ENCODE measurements at places on chromosomes 4 and X.

DNA sequence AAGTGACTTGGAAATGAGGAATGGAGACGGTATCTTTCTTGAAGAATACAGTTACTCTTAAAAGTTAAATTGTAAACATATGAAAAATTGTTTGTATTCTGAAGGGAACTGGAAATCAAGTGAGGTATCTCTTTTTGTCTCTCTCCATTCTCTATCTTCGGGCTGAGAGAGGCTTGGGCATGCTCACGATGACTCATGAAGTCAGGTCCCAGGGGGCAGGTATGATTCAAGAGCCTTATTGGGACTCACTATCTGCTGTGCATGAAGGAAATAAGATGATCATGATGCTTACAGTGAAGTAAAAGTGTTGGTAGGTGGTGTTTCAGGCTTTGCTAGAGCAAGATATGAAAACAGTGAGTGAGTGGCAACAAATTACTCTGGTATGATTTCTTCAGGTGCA, 200.4 kb upstream of the PITX2 start:
- DNase-seq = no peak

DNA sequence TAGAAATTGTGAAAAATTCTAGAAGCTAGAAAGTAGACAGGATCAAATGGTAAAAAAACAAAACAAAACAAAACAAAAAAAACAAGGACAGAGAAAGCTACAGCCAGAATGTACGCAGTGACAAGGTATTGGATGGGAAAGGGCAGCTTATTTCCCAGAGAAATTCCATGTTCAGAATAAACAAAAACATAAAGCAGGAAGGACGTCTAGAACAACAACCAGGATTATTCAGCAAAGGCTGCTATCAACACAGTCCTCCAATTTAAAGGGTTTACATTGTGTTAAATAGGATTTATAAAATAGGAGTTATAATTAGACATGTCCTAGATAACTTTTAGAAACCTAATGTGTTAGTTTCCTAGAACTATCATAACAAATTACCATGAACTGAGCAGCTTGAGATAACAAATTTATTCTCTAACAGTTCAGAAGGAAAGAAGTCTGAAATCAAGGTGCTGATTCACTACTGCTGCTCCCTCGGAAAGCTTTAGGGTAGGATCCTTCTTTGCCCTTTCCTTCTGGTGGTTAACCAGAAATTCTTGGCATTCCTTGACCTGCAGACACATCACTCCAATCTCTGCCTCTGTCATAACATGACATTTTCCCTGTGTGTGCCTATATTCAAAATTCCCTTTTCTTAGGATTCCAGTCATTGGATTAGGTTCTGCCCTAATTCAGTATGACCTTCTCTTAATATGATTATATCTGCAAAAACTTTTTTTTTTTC, 175.6 kb downstream of the SNCA start:
- no peak for DNase-seq

- no peak for DNase-seq
Measured at GRCh38 chrX:733961-734360, 103.4 kb downstream of the SHOX start.

GRCh38 chr4:98688411-98689290, 30.2 kb upstream of the TSPAN5 start:
- DNase-seq = no peak

DNA sequence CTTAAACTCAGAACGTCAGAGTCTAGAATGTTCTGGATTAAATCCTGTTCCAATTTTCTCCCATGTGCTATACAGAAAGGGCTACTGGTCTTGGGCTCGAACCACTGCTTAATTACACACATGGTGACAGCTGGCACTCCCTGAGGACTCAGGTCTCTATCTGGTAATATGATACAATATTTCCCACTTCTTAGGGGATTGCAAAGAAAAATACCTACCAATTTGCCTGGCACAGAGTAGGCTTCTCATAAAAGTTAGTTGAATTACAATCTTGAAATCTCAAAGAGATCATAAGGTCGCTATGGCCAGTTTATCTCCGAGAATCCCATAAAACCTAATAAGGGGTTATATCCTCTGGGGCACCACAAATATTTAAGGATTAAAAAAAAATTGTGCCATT, 8.6 kb downstream of the GPM6B start:
- DNase-seq = no peak

- DNase-seq = no peak
Measured at GRCh38 chr4:76308548-76308947, 2.0 kb downstream of the STBD1 start.

DNA sequence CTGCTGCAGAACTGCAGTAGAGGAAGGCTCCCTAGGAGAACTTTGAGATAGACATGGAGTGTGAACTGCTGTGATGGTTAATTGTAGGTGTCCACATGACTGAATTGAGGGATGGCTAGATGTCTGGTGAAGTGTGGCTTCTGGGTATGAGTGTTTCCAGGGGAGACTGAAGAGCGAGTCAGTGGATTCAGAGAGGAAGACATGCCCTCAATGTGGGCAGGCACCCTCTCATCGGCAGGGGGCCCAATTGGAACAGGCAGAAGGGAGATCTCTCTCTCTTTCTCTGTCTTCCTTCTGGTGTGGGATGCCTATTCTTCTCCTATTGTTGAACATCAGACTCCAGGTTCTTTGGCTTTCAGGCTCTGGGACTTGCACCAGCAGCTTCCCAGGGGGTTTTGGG, 304.7 kb upstream of the GATB start:
- DNase-seq = no peak

DNA sequence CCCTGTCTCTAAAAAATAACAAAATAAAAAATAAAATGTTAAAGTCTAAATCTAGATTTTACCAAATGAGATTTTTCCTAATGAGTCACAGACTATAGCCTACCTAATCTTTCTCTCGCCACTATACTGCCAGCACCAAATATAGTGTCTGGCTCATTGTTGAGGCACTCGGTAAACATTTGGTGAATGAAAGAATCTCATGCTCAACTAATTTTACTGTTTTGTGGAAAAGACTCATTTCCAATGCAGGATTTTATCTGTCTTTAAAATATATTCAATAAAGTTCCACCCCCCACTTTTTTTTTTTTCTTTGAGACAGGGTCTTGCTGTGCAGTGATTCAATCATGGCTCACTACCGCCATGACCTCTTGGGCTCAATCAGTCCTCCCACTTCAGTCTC, 71.5 kb downstream of the PLS3 start:
- DNase-seq = no peak

- DNase-seq = no peak
Measured at GRCh38 chr4:6668391-6668790, 25.3 kb upstream of the S100P start.

- no peak for DNase-seq
Measured at GRCh38 chr4:107333518-107333917, 297.4 kb upstream of the DKK2 start.

DNA sequence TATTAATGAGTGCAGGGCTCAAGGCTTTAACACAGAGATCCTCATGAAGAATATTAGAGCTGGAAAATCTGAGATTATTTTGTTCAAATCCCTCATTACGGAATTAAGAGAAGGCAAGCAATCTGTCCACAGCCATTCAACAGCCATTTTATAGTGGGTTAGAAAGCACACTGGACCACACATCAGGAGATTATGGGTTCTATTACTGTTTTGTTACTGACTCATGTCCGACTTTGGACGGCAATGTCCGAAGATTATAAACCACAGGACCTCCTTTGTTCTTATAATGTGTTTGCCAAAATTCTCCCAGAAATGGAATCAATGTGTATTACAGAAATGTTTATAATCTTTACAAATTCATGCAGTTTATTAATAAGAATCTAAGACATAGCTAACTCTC, 8.1 kb downstream of the LAMTOR3 start:
- DNase-seq = no peak

- no peak for DNase-seq
Measured at GRCh38 chrX:38277136-38277535, 50.2 kb downstream of the RPGR start.

GRCh38 chrX:107626916-107627315, 1.4 kb upstream of the PRPS1 start:
- no peak for DNase-seq

- DNase-seq = no peak
Measured at GRCh38 chrX:45771114-45771513, 570.4 kb upstream of the DIPK2B start.

GRCh38 chr4:127113844-127114362, 518.9 kb upstream of the INTU start:
- DNase-seq = no peak

DNA sequence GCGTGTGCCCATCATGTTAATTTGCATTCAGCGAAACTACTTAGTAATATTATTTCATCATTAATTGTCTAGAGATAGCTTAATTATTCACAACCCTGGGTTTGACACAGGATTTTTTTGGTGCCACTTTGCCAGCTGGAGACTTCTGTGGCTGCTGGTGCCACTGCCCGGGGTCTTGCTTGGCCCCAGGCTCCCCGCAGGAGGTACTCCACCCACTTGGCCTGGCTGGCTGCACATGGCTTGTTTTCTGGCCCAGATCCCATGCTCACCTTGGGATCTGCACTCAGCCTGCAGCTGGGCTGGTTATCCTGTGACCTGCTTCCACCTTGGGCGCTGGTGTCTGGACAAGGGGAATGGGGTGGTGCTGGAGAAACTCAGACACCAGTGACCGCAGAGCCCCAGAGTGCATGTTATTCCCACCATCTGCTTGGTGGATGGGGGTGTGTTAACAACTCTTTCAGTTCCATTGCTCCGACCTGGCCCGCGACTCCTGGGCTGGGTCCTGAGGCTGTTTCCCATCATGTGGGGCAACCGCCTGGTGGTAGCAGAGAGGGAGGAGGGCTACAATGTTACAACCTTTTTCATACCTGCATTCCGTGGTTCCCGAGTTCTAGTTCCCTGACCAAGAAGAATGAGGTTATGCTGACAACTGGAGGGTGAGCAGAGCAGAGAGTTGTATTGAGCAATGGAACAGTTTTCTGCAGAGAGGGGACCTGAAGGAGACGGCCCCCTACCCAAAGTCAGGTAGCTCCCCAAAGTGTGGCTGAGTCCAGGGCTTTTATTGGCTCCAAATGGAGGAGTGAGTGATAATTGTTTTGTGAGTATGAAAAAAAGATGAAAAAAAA, 1950.0 kb upstream of the IGFBP7 start:
- DNase-seq = no peak

- DNase-seq = no peak
Measured at GRCh38 chr4:853416-853781, 27.5 kb upstream of the CPLX1 start.

DNA sequence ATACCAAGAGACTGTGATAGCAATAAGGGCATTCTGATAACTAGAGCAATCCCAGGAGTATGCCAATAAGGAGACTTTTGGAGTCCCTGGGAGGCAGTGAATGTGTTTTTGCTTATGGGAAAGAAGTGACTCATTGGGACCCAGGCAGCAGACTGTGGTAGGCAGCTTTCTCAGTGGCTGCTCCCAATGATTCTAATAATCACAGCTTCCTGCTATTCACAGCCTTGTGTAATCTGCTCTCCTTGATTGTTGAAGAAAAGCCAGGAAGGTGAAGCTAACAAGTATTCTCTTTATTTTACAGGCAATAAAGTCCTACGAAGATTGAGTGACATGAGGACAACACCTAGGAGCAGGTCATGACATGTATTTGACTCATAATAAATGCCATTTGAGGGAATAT, 70.3 kb upstream of the DDX60 start:
- no peak for DNase-seq

GRCh38 chrX:83333813-83334212, 174.3 kb upstream of the POU3F4 start:
- no peak for DNase-seq

DNA sequence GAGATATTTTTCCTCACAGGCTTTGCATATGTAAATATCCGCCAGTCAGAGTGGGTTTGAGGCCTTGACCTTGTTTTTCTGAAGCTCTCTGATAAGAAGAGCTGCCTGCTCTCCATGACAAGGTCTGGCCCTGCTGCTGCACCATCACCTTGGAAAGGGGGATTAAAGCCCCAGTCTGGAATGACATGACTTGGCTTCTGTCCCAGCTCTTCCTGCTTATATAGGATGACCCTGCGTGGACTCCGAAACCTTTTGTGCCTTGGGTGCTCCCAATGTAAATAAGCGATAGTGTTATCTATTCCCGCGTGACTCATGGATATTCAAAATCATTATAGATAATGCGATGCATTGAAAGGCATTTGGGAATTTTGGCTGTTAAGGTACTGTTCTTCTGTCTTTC, 139.3 kb downstream of the BMPR1B start:
- DNase-seq = no peak

DNA sequence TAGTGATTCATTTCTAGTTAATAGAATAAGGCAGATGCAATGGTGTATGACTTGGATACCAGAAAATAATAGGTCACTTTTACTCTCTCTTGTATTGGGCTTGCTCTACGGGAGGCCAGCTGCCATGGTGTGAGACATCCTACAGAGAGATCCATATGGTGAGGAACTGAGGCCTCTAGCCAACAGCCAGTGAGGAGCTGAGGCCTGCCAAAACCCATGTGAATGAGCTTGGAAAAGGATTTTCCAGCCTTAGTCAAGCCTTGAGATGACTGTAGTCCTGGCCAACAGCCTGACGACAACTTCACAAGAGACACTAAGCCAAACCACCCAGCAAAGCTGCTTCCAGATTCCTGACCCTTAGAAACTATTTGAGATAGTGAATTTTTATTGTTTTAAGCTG, 1300.2 kb downstream of the RAPGEF2 start:
- DNase-seq = no peak

DNA sequence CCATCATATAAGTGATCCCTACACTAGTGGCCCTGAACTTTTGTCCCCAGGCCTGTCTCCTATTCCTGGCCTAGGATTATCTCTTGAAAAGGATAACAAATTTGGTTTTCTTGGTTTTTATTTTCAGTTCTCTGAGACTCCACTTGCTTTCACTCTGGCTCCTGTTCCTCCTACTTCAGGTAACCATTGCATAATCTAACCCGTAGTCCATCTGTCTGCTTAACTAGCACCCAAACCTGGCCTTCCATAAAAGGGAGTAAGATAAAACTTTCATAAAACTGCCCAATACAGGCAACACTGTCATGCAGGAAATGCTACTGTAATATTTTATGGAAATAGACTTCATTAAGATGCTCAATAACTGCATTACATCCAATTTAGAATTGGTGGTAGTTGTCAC, 52.1 kb upstream of the RAP1GDS1 start:
- no peak for DNase-seq

- DNase-seq = no peak
Measured at GRCh38 chrX:136457303-136457917, 30.3 kb upstream of the BRS3 start.

DNA sequence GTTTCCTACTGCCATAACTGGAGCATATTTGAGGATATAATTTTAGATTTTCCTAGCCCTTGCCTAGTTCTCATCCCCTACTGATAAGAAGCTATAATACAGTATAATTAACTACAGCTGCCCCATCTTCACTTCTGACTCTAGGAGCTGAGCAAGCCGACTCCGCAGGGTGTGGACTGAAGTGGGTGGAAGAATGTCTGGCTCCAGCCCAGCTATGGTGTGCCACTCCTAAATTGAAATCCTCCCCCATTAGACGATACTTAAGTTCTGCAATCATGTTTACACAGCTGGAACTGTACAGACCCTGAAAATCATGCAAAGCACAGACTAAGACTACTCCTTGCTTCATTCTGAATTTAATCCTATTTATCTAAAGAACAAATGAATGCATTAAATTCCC, 93.1 kb downstream of the PCDH19 start:
- DNase-seq = no peak

- no peak for DNase-seq
Measured at GRCh38 chr4:42709392-42710065, 52.6 kb upstream of the ATP8A1 start.

All from activated T-cell treated with anti-CD3 and anti-CD28 coated beads for 1 hour (primary cell).